ENCODE measurements at places on chromosomes 4 and X.
A peak's percentile ranks its signal among the peaks of the same experiment; 100 is the strongest.

DNA sequence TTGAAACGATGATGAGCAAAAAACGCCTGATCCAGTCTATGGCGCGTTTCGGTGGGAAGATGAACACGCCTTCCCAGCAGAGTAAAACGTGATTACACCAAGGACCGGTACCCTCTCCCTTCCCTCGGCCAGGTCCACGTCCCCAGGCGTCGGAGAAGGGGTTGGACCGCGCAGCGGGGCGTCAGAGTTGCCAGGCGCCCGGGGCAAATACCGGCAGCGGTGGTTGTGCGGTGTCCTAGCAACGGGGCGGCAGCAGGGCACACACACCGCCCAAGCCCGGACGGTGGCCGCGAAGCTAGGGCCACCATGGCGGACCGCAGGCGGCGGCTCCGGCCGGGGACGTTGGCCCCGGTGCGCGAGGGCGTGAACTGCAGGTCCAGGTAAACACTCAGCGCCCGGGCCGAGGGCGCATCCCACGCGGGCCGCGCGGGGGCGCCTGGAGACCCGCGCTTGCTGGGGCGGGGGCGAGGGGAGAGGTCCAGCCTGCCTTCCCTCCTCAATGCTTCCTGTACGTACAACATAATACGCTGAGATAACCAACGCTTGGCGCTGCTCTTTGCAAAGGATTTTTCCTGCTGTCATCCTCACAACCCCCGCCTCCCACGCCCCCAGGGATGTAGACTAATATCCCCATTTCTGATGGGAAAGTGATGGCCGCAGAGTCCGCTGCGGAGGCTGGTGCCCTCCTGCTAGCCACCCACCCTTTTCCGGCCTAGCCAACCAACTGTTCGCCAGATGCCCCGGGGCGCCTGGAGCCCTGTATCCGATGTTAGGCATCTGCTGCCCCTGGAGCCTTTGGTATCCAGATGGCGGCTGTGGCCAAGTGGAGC, at the start of gene FAM47E:
Gene FAM47E, plus strand, starts transcription at position 281 of the 830 bp plus-strand sequence. Its CDS starts 26 bp downstream, at position 307.
- peak; percentile 81 for DNase-seq

- no peak for DNase-seq
Observed at GRCh38 chr4:175745329-175745728, 66.7 kb downstream of the GPM6A start.

- DNase-seq: no peak
Observed at GRCh38 chr4:146486565-146486964, 35.2 kb downstream of the SLC10A7 start.

DNA sequence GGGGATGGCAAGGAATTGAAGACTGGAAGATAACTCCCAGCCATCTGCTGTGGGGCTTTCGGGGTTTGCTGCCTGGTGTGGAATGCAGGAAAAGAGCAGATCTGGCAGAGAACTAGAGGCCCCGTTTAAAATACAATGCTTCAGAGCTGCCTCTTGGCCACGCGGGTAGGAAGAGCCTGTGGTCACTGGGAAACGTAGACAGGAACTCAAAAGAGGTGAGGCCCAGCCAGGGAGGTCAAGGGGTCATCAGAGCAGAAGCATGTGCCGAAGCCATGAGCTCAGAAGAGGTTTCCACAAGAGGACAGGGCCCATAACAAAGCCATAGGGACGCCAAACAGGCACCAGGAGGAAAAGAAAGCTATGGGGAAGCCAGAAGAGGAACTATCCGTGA, 14.5 kb upstream of the STS start:
- DNase-seq: no peak

DNA sequence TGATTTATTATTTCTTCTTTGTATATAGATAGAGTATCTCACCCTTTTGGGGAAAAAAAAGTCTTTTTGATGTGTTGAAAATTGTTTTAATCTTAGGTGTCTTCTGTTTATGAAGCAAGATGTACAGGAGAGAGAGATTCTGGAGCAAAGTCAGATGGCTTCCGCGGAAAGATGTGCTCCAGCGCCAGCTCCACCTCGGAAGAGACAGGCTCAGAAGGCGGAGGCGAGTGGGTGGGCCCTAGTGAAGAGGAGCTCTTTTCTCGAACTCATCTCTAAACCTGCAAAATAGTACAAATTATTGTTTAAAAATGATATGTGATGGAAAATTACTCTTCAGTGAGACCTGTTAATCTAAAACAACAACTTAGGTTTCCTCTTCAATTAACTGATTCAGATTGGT, 28.9 kb upstream of the TBC1D14 start:
- DNase-seq: no peak

DNA sequence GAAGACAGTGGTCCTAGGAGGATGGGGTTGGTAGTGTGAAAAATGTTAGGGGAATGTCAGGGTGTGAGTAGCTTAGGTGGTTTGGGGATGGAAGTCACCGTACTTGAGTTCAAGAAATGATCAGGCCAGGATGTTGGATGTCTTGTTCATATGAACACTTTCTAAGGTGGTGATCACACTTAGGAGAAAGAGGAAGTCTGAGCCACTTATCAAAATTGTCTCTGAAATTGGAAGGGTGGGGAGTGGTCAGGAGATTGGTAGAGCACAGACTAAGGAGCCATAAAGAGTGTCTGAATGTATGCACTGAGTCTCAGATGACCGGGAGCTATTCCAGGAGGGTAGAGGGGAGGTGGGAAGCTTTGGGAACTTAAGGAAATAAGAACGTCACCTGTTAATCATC, 17.3 kb downstream of the CMC4 start:
- DNase-seq: no peak

DNA sequence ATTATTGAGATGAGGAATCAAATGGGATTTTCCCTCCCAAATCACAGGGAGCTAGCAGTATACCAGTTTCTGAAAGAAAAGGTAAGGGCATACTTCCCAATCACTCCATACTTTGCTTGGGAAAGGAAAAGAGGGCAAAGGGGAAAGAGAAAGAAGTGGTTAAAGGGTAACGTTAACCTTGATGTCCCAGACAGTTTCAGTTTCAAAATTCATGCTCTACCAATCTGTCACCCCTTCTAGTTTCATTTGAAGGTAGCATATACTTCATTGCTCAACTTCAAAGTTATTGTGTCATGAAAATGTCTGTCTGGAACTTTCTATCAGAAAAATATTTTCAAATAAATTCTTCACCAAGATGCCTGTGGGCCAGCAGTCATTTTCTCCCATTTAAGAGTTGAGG, 16.0 kb downstream of the TNMD start:
- no peak for DNase-seq

DNA sequence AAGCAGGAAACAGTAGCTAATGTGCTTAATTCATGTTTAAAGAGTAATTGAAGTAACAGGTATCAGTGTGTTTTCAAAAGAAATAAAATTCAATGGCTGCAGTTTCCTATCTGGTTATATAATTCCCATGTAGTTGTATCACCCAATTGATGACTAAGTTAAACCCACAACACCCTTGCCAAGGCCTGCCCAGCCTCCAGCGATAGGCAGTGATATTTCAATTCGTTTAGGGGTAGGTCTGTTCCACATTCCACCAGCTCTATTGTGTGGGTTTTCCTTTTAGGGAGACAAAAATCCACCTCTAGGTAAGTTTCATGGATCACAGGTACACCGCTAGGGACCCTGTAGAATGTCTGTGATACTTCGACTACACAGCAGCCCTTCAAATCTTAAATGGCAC, 24.7 kb upstream of the MXRA5 start:
- DNase-seq: no peak

DNA sequence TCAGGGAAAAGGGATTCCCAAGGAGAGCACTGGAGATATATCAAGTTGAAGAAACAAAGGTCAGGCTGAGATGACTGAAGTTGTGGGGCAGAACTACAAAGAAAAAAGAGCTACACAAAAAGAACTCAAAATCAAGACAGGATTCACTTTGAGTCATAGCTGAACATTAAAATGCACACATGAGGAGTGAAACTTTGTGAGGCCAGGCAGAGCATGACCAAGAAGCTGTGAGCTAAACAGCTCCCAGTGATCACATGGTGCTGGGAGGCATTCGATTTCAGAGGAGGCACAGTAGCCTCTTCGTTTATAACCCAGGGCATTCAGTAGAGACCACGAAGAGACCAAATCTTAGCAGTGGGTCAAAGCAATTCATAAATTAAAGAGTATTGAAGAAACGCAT, 145.3 kb downstream of the ATRX start:
- DNase-seq: no peak

- peak; percentile 30 for DNase-seq
Observed at GRCh38 chr4:157045507-157046127, 30.3 kb upstream of the GLRB start.

GRCh38 chr4:165506849-165507248, 128.0 kb downstream of the CPE start:
- no peak for DNase-seq

DNA sequence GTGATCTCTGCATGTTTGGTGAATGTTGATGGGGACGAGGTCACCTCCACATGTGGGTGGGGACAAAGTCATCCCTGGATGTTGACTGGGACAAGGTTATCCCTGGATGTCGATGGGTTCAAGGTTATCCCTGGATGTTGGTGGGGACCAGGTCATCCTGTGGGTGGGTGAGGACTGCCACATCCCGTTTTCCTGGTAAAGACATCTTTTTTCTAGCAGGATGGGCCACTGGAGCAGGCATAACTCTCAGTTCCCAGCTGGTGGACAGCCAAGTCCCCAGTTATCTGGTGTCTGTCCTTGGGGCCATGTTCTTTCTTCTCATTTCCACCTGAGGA, 28.3 kb upstream of the PLCXD1 start:
- no peak for DNase-seq

DNA sequence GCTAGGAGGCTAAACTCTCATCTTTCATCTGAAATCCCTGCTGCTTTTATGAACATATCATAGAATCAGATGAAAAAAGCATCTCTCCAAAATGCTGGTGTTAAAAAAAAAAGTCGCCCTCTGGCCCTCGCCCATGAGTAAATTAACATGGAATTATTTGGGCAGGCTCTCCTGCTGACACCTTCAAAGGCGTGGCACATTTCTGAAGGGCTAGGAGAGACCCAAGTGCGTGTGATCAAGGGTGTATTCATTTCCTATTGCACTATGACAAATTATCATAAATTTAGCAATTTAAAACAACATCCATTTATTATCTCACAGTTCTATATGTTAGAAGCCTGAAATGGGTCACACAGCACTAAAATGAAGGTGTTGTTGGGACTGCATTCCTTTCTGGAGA, 5.1 kb downstream of the ANXA3 start:
- no peak for DNase-seq

DNA sequence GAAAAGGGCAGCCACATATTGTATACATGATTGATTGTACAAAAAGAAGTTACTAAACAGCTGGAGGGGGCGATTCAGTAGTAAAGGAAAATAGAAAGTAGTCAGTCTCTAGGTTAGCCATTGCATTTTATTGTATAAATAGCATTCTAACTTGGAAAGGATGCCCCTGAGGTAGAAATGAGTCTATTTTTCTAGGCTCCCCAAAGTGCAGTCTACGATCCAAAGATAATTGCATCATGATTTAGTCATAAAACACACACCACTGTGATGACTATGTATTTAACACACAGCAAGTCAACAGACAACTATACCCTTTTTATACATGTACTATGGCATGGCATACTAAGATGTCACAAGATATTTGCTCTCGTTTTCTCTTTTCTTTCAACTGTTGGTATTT, 204.9 kb downstream of the APBB2 start:
- no peak for DNase-seq

DNA sequence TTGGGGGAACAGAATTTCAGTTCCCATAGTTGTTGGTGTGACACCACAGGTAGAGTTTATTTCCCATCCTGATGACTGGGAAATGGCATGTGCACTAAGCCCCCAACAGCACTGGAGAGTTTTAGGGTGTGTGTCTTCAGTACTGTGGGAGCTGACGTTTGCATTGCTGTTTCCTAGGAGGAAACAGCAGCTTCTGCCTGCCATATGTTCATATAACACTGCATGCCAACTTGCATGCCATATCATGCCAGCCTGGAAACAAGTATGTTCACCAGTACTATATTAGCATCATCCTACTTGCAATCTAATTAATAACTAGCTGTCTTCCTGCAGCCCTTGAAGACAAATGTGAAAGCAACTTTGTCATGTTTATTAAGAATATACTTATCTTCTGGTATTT, 58.2 kb downstream of the NAA11 start:
- no peak for DNase-seq

DNA sequence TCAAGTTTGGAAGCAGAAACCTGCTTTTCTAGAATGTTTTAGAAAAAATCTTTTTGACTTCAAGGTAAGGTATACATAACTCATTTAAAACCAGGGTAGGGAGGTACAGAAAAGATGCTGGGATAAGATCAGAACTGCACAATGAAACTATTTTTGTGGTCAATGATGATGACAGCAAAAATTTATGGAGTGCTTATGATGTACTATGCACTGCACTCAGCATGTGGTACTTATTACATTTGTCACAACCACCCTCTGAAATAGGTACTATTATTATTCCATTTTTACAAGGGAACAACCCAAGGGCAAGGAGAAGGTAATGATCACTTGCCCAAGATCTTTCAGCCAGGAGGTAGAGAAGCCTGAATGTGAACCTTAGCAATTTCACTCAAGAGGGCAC, 8.0 kb downstream of the GPM6B start:
- DNase-seq: peak; percentile 15

DNA sequence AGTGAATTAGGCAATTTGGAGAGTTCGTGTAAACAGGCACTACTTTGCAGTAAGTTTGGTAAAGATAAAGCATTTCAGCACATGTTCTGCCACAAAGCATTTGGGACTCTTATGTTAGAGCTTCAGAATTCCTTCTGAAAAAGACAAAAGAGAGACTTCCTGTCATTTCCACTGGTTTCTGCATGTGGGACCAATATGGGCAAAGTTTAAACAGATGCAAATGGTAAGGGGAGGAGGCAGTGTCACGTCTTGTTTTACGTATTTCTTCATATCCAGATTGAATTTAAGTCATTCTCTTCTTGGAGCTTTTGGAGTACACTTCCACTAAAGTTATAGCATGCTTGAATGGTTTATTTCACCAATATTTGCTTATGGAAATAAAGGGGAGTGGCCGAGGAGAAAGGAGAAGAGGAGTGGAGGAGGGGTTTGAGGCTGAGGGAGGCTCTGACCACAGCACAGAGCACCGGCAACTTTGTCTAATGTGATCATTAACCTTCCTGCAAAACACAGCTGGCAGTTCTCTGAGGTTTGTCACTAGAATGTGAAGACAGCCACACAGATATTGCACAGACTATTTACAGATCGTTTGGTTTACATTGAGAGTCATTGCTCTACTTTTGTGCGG, at the start of gene APELA:
Gene APELA, plus strand, starts transcription at position 479 of the 625 bp plus-strand sequence. CDS start 154 bp downstream, outside the sequence.
- no peak for DNase-seq

DNA sequence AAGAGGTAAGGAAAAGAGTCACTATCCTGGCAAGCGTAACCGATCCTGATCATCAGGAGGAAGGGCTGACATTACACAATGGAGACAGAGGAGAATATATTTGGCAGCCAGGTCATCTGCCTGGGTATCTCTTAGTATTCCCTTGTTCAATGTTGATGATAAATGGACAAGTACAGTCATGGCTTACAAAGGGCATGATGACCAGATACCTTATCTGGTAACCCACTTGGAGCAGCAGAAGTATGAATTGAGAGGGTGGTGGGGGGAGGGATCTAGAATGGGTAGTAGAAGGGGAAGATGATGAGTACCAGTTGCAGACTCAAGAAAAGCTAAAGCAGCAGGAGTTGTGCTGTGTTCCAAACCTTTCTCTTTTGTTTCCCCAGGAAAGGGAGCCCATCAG, 17.3 kb downstream of the F8 start:
- no peak for DNase-seq

GRCh38 chr4:7186031-7186430, 6.3 kb upstream of the SORCS2 start:
- no peak for DNase-seq

All from NCI-H2227 treated with DMSO at 0.1 percent for 48 hours (cell line).